ENCODE measurements at places on chromosomes 1 and 21.

GRCh38 chr1:59309795-59310548 is 13.1 kb downstream of the FGGY start:
- no peak for DNase-seq
- no peak overlapping the region for H3K4me3 ChIP-seq
- H3K27me3 ChIP-seq, result no peaks in the 10 kb centered on the region
- no peak overlapping the region for H3K27ac ChIP-seq
- no peaks in the 10 kb centered on the region for H3K36me3 ChIP-seq

- peaks cover 10% of the 10 kb centered on the region for H3K27me3 ChIP-seq
- no peaks in the 10 kb centered on the region for H3K36me3 ChIP-seq
- no peak overlapping the region for H3K4me3 ChIP-seq
- H3K4me1 ChIP-seq, result no peaks in the 10 kb centered on the region
Observed at GRCh38 chr1:12706061-12706460, 9.8 kb upstream of the AADACL3 start.

DNA sequence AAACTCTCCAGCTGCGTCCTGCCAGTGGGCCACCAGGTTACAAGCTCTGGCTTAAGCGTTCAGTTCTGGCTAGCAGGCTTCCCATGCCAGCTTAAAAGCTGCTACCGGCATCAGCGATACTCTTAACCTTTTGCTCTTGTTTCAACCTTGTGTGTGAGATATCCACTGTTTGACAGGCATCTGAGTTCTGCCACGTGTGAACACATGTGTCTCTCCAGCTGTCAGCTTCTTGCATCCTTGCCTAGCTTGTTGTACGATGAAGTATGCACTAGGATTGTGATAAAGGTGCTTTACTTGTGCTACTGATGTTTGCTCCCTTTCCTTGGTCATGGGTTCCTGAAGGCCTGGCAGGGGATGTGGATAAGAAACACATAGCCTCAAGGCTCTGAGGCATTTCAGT is 201.6 kb downstream of the PRDM2 start:
- no peaks in the 10 kb centered on the region for H3K4me1 ChIP-seq
- H3K4me3 ChIP-seq, result no peak overlapping the region
- H3K27ac ChIP-seq, result no peak overlapping the region

- no peaks in the 10 kb centered on the region for H3K36me3 ChIP-seq
- no peak overlapping the region for H3K4me3 ChIP-seq
- no peak for DNase-seq
- H3K27me3 ChIP-seq, result no peaks in the 10 kb centered on the region
- H3K4me1 ChIP-seq, result peaks cover 16% of the 10 kb centered on the region
- no peak overlapping the region for H3K27ac ChIP-seq
Observed at GRCh38 chr1:72278461-72278860, 3.9 kb downstream of the NEGR1 start.

GRCh38 chr21:43675871-43676270 is 16.5 kb downstream of the RRP1B start:
- no peaks in the 10 kb centered on the region for H3K27me3 ChIP-seq
- no peak for DNase-seq
- H3K36me3 ChIP-seq, result peaks cover 49% of the 10 kb centered on the region
- H3K4me1 ChIP-seq, result no peaks in the 10 kb centered on the region

DNA sequence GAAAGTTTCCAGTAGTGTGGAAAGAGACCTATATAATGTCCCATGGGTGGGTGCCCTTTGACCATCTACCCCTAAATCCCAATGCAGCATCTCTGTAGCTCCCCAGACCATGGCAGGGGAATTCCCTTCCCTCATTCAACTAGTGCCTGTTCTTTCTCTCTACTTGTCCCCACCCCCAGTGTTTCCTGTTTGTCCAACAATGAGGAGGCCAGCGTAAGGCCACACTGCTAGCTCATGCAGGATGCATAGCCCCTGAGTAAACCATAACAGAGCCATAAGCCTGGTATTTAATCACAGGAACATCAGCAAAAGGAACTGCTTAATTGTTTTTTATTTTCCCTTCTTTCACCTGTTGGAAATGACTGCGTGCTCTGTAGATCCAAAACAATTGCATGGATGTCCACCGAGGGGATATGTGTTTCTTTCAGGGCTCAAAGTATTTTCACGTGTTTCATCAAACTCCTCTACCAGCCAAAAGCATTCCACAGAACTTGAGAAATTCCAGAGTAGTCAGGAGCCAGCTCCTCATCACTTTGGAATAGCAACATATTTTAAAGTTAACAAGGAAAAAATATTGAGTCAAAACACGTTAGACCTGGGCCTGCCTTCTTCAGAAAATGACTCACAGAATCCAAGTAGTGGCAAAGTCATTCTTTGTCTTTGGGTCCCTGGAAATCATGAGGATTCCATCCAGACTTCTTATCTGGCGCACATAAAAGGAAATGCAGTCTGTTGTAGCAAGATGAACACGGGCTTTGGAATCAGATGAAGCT is 162.5 kb upstream of the SGIP1 start:
- peaks cover 83% of the 10 kb centered on the region for H3K4me1 ChIP-seq
- H3K27ac ChIP-seq, result peak overlapping the region; percentile 35
- peaks cover 74% of the 10 kb centered on the region for H3K36me3 ChIP-seq
- no peaks in the 10 kb centered on the region for H3K27me3 ChIP-seq
- DNase-seq, result no peak

DNA sequence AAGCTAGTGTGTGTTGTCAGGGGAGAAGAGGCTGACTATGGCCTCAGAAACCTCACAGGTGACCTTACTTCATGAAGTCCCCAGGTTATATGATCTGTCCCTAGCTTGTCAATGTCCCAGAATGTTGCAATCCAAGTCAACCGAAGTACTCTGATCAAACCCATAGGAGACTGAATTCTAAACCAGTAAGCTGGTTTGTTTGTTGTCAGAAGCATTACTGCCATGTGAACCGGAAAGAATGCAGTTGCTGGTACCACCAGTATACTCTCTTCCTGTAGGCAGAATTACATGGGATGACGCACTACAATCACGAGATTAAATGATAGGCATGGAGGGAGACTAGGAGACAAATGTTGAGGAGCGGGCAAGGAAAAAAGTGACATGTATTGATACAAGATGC is 26.1 kb upstream of the MAN1A2 start:
- H3K27me3 ChIP-seq, result no peaks in the 10 kb centered on the region
- H3K4me3 ChIP-seq, result no peak overlapping the region
- no peaks in the 10 kb centered on the region for H3K36me3 ChIP-seq
- no peak for DNase-seq

- H3K4me3 ChIP-seq, result no peak overlapping the region
- no peak for DNase-seq
- H3K36me3 ChIP-seq, result no peaks in the 10 kb centered on the region
- H3K27ac ChIP-seq, result no peak overlapping the region
- H3K27me3 ChIP-seq, result no peaks in the 10 kb centered on the region
Observed at GRCh38 chr1:76961820-76962207, 94.5 kb downstream of the ST6GALNAC5 start.

DNA sequence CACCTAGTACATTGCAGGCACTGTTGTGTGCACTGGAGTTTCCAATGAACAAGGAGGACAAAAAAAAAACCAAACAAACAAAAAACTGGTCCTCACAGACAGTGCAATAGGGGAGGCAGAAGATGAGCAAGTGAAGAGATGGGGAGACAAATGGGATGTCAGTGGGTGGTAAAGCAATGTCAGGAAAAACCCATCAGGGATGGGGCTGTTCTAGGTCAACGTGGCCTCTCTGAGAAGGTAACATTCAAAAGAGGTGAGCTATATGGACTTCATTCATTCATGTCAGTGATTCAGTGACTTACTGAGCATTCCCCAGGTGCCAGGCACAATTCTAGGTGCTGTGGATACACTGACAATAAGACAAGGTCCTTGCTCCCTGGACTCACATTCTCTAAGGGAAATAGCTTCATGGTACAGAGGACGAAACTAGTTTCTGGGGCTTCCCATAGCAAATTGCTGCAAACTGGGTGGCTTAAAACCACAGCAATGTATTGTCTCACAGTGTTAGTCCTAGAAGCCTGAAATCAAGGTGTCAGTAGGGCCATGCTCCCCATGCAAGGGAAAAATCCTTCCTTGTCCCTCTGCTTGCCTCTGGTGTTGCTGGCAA is 140.5 kb upstream of the KLHDC7A start:
- H3K4me1 ChIP-seq, result no peaks in the 10 kb centered on the region
- H3K4me3 ChIP-seq, result no peak overlapping the region
- DNase-seq, result no peak
- H3K27me3 ChIP-seq, result peaks cover 5% of the 10 kb centered on the region
- no peaks in the 10 kb centered on the region for H3K36me3 ChIP-seq

DNA sequence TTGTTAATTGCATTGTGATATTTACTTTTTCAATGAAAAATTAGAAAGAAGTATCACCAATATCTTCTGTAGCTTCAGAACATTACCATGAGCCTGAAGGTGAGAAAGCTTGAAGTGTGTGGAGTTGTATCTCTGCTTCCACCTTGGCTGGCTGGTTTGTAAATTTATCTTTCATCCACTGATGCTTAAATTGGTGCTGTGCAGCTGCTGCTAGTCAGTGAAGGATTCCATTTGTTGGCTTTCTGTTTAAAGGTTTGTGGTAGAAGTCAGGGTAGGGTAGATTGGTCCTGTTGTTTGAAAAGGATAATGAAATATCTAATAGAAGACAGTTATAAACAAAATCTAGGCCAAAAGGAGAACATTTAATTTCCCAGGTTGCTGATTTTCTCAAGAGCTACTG is 105.7 kb downstream of the C1orf21 start:
- no peaks in the 10 kb centered on the region for H3K27me3 ChIP-seq
- no peaks in the 10 kb centered on the region for H3K36me3 ChIP-seq
- peaks cover 12% of the 10 kb centered on the region for H3K4me1 ChIP-seq
- DNase-seq, result no peak
- H3K4me3 ChIP-seq, result no peak overlapping the region
- no peak overlapping the region for H3K27ac ChIP-seq

DNA sequence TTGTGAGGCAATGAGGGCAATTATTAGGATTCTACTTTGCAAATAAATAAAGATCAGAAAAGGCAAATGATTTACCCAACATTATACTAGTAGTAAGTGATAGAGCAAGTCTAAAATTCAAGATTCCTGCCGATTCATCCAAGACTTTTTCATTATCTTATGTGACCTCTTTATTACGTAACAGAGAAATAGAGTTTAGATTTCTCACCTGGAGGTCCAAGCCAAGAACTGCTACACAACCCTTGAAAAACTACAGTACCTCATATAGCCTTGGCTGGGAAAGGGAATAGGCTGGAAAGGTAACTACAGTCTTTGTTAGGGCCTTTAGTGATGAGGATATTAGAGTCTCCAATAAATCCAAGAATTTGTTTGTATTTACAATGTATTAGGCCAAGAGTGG is 13.3 kb downstream of the EEIG2 start:
- no peaks in the 10 kb centered on the region for H3K36me3 ChIP-seq
- DNase-seq, result no peak
- no peak overlapping the region for H3K4me3 ChIP-seq
- no peaks in the 10 kb centered on the region for H3K4me1 ChIP-seq

DNA sequence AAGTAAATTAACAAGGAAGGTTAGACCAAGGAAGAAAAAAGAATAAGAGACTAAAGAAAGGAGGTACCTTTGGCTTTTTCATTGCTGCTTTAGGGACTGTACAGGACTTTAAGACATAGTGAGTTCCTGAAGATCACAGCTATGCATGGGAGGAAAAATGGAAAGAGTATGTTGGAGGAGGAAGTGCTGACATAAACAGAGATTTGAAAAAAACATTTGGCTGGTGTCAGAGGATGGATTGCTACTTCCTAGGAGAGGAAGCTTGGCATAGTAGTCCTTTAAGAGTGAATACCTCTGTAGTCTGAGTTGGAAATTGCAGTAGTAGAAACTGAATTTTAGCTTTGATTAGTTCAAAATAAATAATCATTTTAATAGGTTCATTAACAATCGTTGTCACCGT is 398.4 kb downstream of the RYR2 start:
- no peaks in the 10 kb centered on the region for H3K27me3 ChIP-seq
- H3K4me1 ChIP-seq, result no peaks in the 10 kb centered on the region
- H3K27ac ChIP-seq, result no peak overlapping the region
- no peaks in the 10 kb centered on the region for H3K36me3 ChIP-seq

DNA sequence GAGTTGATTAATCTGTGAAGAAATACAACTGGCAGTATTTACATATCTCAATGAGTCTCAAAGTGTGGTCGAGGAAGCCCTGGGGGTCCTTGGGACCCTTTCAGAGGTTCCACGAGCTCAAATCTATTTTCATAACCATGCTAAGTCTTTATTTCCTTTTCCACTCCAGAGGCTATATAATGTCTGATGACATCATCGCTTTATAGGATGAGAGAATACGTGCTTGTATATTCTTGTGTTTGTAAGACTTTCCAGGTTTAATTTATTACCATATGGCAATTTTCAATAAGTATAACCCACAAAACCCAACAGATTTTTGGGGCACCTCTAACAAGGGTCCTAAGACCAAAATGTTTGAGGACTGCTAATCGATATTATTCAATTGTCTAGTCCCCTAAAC is 1.4 kb upstream of the SLC19A2 start:
- no peak overlapping the region for H3K4me3 ChIP-seq
- peaks cover 14% of the 10 kb centered on the region for H3K36me3 ChIP-seq
- H3K27me3 ChIP-seq, result peaks cover 3% of the 10 kb centered on the region
- H3K4me1 ChIP-seq, result peaks cover 42% of the 10 kb centered on the region

DNA sequence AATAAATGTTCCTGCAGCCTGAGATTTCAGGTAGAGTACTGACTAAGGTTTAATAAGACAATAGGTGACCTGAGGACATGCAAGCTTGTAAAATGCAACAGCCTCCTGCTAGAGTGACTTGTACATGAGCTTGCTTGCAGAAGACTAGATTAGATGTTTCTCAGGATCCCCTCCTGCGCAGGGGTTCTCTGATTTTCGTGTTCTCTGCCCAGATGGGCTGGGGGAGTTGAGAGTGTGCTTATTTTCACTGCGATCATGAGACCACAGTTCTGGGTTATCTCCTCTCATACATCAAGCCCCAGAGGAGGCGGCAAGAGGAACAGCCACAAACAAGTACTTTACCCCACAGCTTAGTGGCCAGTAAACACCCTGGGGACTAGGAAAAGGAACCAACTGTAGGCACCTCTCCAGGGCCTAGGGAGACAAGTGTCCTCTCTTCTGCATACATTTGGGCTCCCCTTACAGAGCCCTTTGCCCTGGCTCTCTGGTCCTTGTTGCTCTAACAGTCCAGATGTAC is 8.0 kb downstream of the TMEM81 start:
- H3K4me1 ChIP-seq, result no peaks in the 10 kb centered on the region
- no peak overlapping the region for H3K27ac ChIP-seq
- no peak for DNase-seq
- peaks cover 12% of the 10 kb centered on the region for H3K27me3 ChIP-seq
- no peak overlapping the region for H3K4me3 ChIP-seq

DNA sequence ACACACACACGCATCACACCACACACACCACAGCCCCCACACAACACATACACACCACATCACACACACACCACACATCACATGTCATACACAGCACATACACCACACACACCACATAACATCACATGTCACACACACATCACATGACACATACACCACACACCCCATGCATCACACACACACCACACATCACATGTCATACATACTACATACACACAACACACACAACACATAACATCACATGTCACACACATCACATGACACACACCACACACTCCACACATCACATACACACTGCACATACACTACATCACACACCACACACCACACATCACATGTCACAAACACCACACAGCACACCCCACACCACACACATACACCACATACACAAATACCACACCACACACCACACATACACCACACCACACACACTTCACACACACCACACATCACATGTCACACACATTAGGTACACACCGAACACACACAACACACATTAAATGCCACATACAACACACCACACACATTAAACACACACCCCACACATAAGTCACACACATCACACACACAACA is 1.8 kb downstream of the LYPD8 start:
- H3K4me3 ChIP-seq, result no peak overlapping the region
- no peaks in the 10 kb centered on the region for H3K27me3 ChIP-seq
- no peaks in the 10 kb centered on the region for H3K36me3 ChIP-seq
- no peak overlapping the region for H3K27ac ChIP-seq

Data from activated naive CD4-positive, alpha-beta T cell treated with anti-CD3 and anti-CD28 coated beads, Interleukin-2, amount 10 ng/mL, durations not matched to agents 7 days and 5 days (primary cell).